Central memory CD4-positive, alpha-beta T cell (primary cell): ENCODE measurements at places on chromosomes 13 and 19.

DNA sequence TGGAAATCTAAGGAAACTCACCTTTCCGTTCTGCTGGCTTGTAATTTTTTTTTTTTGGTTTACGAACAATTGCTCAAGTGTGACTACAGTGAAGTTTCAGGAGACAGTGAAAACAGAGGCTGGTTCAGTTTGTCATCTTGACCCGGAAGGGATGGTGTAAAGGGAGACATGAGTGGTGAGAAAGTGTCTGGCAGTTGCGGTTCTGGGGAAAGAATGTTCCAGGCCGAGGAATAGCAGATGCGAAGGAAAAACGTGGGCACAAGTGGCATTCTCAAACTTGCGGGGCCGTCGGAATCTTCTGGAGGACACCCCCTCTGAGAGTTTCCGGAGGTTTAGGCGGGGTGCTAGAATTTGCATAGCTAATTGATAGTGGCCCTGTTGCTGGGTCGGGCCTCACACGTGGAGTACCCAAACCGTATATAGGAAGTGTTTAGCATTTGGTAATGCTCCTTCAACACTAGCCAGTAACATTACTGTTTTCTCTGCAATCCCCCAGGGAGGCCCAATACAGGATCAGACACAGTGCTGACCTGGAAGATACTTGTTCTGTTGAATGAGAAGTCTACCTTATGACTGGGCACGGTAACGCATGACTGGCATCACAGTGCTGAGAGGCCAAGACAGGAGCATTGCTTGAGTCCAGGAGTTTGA lies 2.8 kb upstream of the TNFSF9 start:
- DNase-seq: no peak

GRCh38 chr13:43846496-43847158 lies 32.9 kb downstream of the CCDC122 start:
- no peak for DNase-seq

DNA sequence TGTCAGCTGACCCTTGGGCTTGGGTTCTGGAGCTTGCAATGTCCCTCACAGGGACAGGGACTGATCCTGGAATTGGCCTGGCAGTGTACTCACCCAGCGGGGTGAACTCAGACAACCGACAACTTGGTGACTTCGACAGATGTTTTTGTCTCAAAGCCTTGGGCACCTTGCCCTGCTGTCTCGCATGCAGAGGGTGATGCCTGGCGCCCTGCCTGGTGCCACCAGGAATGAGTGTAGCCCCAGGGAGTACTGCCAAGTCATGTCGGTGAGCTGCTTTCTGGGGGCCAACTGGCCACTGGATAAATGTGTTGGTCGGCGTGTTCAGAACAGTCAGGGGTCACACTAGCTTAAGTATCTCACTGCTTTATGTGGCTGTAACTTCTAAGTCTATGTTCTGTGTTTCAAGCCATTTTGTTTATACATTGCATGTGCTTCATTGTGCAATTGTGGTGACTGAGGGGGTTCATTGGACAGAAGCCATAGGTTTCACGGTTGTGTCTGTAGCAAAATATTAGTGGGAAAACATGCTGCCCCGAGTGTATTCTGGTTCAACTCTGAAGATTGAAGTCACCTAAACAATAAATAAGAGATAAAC lies 96.3 kb upstream of the TNFSF11 start:
- DNase-seq: no peak

GRCh38 chr13:97627566-97627965 lies 193.6 kb downstream of the RAP2A start:
- no peak for DNase-seq

- DNase-seq: no peak
Measured at GRCh38 chr13:87981416-87981815, 310.2 kb downstream of the SLITRK5 start.

GRCh38 chr13:43782686-43783085 lies 4.1 kb downstream of the ENOX1 start:
- DNase-seq: no peak

GRCh38 chr13:87003265-87003664 lies 667.9 kb upstream of the SLITRK5 start:
- no peak for DNase-seq

GRCh38 chr13:51856027-51856736 lies 5.6 kb upstream of the CCDC70 start:
- no peak for DNase-seq

- DNase-seq: no peak
Measured at GRCh38 chr19:58380037-58380661, 681 bp downstream of the ZNF837 start.

GRCh38 chr19:33690378-33691029 lies 68.8 kb downstream of the CHST8 start:
- DNase-seq: no peak

DNA sequence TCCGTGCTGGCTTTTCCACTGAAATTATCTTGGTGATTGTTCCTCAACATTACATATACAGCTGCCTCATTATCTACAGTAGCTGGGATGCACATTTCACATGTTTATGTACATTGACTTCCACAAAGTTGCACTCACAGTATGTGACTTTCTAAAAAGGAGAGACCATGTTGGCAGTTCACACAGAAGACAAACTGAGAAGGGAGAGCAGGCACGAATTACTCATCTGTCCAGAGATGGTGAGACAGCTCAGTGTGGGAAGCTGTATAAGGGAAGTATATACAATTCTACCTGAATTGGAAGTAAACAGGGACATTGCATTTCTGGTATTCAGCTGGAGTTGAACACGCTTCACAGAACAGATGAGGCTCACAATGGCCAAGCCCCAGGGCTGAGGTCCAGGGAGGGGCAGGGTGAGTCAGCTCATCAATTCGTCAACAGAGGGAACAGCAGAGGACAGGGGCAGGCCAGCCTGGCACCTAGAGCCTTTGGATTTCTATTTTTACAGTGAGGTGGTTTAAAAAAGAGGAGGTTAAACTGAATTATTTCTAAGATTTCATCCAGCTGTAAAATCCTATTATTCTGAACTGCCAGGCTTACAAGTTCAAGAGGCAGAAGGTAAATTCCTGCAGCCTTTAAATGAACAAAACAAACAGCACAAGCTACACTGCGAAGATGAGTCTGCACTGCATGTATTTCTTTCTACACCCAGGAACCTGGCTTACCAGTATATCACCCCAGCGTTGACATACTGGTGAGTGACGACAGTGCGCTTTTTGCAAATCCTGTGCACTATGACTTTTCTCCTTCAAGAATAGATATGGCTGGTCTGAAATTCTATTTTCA lies 9.8 kb downstream of the PARP4 start:
- DNase-seq: no peak

- no peak for DNase-seq
Measured at GRCh38 chr13:41565216-41565615, 107.9 kb downstream of the RGCC start.
